ENCODE measurements at places on chromosomes 6 and 20. TPM values are rescaled to one million over a fixed set of nuclear protein-coding genes. Genes with fewer than 3 reads are reported as not detected.

DNA sequence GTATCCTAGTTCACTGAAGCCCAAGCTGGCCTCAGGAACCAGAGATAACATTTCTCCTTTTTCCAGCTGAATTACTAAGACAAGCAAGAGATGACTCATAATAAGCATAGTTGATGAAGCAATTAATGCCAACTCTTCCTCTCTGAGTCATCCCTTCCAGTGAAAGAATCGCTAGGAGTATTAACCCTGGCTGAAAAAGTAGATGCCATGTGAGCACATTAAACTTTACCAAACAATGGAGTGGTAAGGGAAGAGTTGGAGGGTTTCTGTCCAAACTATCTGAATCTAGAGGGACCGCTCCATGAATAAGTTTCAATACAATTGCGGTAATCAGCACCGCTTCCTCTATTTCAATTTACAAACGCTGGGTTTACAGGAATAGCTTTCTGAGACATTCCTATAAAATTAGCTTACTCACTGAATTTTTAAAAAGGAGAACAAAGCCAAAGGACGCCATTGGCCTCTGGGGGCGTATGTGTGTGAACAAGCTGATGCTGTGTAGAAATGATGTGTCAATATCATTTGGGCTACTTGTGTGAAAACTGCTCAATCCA, 48.3 kb downstream of the ATXN1 start:
- DNase-seq: peak; percentile 97

Gene COL19A1
- 0.09 TPM for total RNA-seq

DNA sequence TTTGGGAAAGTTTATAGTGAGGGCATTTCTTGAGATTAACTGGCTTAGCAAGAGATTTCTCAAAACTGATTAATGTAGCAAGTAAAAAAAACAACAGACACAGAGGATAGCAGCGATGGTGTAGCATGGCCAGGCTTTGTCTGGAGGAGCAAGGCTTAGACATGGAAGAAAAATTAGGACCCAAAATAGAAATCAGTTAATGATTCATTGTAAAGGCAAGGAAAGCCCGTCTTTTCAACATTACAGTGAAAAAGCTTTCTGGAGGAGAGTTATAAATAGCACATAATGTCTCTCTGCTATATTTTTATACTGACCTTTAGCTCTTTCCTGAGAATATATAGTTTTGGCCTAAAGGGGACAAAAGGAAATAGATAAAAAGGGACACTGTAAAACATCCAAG, 45.1 kb downstream of the FNDC1 start:
- DNase-seq: no peak

- DNase-seq: no peak
Measured at GRCh38 chr6:56399672-56400263, 152.4 kb upstream of the COL21A1 start.

DNA sequence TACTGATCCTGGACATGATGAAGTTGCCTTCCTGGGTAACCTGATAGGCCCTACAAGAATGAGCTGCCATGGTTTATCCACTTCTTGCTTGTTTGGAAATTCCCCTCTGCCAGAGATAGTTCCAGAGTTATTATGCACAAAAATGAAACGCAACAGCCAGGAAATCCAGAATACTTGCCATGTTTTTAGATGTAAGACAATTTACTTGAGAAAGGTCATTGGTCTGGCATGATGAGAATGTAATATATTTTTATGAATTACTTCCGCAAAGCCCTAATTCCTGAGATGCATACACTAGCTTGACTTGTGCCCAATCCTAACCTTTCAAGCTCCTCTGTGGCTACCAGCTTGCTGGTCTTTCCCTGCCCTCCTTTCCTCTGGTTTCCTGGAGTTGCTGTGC, 27.9 kb upstream of the NT5E start:
- peak; percentile 81 for DNase-seq

DNA sequence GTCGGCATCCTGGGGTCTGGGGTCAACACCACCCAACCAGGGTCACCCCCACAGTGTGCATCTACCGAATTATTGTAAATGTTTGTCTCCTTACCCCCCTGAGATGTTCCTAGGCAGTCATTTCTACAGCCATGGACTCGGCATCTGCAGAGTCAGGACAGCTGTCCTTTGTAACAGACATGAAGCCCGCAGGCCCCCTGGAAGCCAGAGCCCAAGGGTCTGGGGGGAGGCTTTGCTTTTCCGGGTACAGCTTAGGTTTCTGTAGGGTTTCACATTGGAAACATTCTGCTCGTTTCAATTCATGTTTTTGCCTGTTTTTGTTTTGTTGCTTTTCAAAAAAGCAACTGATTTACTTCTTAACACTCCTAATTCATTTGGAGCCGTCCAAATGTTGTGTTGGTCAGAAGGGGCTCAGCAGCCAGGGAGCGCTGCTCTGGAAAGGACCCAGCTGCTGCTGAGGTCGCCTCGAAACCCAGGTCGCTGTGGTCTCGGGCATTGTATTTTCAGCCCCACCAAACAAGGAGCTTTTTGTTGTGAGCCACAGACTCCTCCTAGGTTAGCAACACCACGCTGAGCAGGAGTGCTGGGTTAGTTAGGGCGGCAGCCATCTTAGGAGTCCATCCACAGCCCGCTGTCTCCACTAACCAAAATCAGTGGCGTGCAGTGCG, 160.4 kb downstream of the TMEM242 start:
- DNase-seq: no peak

DNA sequence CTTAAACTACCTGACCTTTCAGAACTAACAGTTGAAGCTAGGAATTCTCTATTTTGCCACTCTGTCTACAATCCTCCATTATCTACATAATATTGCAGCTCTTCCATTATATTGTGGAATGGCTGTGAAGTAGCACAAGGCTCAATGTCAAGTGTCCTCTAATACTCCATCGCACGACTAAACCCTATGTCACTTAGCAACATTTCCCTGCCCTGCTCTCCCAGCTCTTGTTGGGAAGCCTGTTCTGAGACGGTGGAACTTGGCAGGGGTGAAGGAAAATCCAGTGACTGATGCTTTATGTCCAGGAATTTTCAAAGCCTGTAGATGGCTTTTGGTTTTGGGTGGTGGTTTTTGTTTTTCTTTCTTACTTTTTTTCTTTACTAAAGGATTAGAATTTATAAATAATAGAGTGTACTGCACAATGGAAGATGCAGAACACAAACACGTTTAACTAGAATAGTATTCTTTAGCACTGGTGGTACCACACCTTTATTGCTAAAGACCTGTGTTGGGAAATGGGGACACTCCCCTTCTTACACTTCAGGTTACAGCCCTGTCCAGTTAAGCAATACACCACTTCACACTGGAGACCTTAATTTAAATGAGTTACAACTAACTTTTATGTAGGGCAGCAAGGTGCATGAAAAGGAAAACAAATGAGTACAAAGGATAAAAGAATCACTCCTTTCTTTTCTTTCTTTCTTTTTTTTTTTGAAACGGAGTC, 20.7 kb upstream of the AMD1 start:
- no peak for DNase-seq

GRCh38 chr6:139977887-139978332, 603.5 kb upstream of the CITED2 start:
- peak; percentile 78 for DNase-seq

DNA sequence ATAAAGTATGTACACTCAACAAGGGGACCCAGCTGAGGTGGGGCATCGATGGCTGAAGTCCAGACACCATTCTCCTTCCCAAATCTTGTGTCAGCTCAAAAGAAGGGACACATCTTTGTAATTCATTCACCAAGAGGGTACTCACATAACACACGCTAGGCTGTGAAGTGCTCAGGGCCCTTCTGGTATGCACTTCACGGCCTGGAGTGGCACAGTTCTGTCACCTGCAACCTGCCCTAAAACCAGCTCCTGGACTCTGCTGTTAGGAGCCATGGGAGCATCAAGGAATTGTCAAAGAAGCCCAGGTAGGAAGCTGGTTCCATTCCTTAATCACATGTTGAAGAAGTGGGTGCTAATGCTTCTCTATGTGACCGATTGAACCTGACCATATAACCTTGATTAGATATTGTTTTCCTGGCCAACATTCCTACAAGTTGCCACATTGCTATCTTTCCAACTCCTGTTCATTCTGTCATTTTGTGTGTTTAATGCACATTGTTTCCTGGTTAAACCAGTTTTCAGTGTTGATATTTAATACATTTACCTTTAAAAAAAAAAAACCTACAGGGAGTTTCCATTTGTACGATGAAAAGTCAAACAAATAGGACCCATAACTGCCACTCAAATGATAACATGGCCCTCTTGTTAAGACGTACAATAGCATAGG, 127.3 kb downstream of the TNFRSF21 start:
- no peak for DNase-seq

- no peak for DNase-seq
Measured at GRCh38 chr6:1597121-1597744, 12.5 kb upstream of the FOXC1 start.

- no peak for DNase-seq
Measured at GRCh38 chr20:20358801-20359200, 9.1 kb upstream of the INSM1 start.

DNA sequence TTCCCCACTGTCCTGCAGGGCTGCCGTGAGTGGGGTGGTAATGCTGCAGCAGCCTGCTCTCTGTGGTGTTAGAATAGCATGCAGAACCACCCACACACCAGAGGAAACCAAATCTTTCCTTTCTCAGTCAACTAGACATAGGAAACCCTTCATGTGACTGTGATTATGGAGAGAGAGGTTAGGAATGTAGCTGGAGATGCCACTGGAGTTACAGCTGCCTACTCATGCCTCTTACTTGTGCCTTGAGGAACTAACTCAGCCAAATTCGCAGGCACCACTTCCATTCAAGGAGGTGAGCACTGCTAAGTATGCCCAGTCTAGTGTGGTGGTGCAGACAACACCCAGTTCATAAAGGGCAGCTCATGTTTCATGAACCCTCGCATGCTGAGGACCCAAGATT, 27.4 kb downstream of the MUC22 start:
- peak; percentile 27 for DNase-seq

DNA sequence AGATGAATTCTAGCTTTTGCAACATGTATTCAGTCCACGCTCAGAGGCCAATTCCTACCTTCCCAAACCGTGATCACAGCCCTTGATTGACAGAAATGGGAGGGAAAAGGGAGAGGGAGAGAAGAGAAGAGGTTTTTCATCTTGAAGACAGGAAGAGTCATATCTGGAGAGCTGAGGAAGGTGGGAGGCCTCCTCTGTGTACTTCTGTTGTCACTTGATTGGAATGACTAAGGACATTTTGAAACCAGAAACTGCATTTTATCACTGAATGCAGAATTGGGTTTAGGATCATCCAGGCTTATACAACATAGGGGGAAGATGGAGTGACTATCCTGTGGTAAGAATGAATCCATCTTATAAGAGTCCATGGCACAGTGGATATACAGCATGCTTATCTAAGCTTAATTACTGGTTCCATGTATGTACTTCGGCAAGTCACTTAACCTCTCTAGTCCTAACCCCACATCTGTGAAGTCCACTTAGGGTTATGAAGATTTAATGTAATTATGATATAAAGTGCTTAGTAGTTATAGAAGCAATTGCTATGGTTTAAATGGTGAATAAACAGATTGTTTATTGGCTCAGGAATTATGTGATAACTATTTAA, 144.0 kb downstream of the BCKDHB start:
- no peak for DNase-seq

DNA sequence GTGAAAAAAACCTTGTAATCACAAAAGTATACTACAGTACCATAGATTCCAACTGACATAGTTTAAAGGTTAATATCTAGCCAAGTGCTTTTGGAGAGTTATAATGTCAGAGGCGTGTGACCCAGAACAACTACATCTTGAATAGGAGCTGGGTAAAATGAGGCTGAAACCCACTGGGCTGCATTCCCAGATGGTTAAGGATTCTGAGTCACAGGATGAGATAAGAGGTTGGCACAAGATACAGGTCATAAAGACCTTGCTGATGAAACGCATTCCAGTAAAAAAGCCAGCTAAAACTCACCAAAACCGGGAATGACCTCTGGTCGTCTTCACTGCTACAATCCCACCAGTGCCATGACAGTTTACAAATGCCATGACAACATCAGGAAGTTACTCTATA, 22.4 kb upstream of the KIAA0408 start:
- peak; percentile 81 for DNase-seq

DNA sequence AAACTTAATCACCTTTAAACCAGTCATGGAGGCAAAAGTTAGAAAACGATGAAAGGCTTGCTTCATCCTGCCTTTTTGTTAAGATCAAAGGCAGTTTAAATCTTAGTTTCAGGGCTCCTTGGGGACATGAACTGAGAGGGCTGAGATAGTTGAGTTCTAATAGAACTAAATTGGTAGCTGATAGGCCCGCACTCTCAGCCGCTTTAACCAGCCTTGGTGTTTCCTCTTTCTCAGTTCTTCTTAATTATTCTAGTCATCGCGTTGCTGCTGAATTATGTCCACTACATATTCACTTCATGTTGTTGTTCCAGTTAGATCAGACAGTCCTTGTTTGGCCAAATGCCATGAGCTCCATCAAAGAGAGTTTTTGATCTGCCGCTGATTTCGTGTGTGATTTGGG, 72.5 kb downstream of the ANKS1A start:
- DNase-seq: no peak

Gene ZNF512B
- total RNA-seq: 7.9 TPM

GRCh38 chr6:91276315-91276714, 689.4 kb upstream of the MAP3K7 start:
- no peak for DNase-seq

GRCh38 chr6:56497240-56497639, 145.4 kb downstream of the DST start:
- DNase-seq: no peak

DNA sequence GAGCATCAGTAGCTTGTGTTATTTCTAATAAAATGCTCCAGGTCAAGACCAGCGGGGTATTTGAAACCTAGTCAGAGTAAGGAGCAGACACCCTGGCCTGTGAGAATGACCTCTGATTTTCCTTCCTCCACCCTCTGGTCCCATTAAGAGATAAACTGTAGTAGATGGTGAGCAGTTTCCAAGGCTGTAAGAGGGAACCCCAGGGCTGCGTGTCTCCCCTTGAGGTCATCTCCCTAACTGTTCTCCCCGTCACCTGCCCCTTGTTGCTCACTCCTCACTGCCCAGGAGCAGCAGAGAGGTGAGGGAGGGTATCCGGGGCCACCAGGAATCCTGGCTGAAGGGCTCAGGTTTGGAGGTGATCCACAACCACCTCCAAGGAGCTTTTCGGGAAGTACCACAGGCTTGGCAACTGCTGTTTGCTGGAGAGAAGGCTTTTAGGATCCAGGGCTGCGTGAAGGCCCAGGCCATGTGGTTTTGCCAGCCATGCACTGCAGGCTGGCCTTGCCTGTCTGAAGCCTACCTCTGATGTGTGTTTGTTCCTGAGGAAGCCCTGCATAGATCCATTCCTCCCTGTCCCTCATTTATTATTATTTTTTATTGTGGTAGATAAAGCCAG, 62.5 kb downstream of the RREB1 start:
- DNase-seq: no peak
